Glomerular endothelial cell (primary cell): ENCODE measurements at places on chromosomes 3 and 15. TPM values are rescaled to one million over a fixed set of nuclear protein-coding genes. Genes with fewer than 3 reads are reported as not detected.

- no peak for DNase-seq
Observed at GRCh38 chr3:113606539-113607218, 74.3 kb downstream of the SIDT1 start.

- no peak for DNase-seq
Observed at GRCh38 chr3:180329187-180329586, 272.8 kb upstream of the TTC14 start.

GRCh38 chr3:56812754-56813652 lies 11.3 kb upstream of the ARHGEF3 start:
- no peak for DNase-seq

GRCh38 chr3:151770956-151771355 lies 37.2 kb downstream of the AADACL2 start:
- DNase-seq: no peak

DNA sequence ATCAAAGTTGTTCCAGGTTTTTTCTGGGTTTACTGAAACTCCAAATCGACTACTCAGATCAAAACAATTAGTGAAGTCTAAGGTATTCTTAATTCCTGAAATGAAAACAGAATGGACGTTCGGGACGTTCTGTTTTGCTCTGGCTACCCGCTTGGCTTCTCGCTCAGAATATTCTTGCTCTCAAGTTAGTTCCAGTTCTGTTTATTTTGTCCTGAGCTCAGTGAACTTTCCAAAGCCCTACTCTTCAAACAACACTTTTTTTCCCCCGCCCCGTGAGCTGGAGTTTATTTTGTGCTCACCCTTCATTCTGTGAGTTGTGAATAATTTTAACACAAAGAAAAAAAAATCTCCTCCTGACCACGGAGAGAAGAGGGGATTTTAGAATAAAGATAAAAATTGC lies 72.6 kb downstream of the SAMMSON start:
- no peak for DNase-seq

- DNase-seq: no peak
Observed at GRCh38 chr15:83127547-83128150, 20.2 kb downstream of the TM6SF1 start.

DNA sequence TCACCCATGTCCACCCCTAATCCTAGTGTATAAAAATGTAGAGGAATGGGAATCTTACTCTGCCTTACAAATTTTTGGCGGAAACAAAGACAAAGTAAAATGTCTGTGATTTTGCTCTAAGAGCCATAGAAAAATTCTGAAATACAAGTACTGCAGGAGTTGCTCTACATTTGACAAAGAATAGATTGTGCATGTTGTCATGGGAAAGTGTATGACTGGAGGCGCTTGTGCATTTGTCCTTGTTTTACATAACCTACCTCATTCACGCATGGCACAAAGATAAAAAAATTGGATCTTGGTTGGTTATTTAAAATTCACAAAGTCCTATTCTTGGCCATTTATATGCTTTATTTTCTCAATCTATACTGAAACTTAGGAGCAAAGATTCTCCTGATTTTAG lies 2.0 kb upstream of the TUSC7 start:
- DNase-seq: no peak

DNA sequence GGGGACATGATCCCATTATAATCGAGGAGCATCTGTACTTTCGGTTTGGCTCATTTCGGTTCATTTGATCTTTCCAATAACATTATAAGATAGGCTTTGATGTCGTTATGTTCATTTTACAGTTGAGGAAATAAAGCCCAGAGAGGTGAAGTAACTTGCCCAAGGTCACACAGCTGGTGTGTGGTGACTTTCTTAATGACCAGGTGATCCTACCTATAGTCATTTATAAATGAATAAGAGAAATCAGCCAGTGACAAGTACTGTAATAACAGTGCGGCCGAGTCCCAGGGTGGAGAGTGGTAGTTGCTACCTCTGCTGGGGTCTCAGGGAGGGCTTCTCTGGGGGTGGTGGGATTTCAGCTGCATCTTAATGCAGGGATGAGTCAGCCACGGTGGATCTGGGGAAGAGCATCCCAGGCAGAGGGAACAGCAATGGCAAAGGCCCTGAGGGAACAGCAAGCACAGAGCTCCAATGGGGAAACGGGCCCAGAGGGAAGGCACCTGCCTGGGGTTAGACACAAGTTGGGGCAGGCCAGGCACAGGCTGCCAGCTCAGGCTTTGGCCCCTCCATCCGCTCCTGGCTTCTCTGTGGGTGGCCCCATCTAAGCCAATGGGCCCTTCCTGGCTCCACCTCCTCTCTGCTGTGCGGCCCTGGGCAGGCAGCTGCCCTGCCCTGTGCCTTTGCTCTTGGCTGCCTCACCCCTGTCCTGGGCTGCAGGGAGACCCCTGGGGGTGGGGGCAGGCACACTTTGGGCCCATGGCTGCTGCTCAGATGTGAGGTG lies 1.1 kb upstream of the FBLN2 start:
- no peak for DNase-seq

DNA sequence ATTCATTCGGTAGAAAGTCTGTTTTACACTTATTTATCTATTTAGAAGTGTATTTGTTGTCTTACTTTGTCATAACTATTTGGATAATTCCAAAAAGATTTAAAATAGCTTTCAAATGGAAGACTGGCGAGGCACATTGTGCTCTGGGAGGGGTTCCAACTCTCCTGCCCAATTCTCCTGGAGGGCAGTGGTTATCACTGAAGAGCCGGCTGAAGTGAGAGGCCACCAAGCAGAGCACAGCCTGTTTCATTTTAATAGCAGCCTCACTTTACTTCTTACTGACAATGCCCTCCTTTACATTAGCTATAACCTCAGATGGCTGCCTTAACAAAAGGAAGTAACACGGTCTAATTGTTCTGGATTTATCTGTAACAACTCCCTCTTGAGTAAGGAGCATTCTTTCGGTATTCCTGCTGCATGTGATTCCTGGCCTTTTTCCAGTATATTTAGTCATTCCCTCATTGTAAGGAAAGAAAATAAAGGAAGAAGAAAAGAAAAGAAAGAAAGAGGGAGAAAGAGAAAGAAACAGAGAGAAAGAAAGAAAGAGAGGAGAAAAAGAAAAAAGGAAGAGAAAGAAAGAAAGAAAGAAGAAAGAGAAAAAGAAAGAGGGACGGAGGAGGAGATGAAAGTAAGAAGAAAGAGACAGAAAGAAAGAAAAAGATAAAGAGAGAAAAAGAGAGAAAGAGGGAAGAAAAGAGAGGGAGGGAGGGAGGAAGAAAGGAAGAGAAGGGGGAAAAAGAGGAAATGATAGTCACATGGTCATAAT lies 339.8 kb upstream of the WNT5A start:
- DNase-seq: no peak

DNA sequence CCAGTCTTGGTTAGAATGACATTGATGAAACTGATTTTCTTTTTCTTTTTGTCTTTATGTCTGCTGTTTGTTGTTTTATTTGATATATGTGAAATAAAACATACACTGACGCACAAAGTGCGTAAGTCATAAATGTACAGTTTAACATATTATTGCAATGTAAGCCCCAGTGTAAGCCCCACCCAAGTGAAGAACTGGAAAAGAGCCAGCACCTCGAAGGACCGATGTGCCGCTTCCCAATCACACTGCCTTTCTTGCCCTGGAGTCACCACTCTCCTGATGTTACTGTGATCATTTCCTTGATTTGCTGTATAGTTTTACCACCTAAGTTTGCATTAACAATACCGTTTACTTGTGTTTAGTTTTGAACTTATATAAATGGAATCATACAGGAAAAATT lies 128.4 kb upstream of the LPP start:
- no peak for DNase-seq

DNA sequence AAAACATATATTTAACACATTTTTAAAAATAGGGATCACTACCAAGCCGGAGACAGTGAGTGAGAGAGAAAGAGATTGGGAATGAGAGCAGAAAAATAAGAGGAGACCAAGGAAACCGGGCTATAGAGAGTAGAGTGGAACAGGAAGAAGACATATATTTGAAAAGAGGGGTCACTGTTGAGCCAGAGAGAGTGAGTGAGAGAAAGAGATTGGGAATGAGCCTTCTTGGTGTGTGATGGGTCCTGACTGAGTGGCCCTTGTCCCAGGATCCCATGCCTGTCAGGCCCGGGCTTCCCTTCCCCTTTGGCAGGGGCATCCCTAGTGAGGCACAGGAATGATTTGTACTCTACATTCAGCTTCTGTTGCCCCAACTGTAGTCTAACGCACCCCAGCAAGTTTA lies 646.6 kb downstream of the NTRK3 start:
- no peak for DNase-seq

DNA sequence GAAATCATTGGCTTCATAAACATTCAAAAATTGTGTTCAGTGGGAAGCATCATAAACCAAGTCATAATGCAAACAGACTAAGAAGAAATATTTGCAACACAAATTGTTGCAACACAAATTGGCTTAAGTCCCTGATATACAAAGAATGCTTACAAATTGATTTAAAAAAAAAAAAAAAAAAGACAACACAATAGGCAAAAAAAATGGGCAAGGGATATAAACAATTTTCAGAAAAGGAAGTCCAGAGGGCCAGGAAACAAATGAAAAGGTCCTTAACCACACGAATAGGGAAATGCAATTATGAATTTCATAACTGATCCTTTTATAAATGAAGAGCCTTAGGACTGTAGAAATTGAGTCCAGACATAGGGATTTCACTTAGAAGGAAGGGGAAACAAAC lies 98.9 kb downstream of the LRRK1 start:
- no peak for DNase-seq

DNA sequence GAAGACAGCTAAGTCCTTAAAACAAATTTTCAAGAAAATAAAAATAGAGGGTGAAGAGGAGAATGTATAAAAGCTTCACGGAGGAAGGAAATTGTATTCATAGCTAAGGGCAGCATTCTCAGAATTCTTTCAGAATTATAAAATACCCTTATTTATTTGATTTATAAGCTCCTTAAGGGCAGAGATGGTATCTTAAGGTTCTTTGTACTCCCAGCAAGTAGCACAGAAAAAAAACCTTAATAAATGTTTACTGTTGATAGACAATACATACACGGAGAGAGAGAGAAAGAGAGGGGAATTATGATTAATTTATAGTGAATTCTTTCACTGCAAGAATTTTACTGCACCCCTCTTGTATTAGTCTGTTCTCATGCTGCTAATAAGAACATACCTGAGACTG lies 375.6 kb upstream of the CCDC54 start:
- no peak for DNase-seq

DNA sequence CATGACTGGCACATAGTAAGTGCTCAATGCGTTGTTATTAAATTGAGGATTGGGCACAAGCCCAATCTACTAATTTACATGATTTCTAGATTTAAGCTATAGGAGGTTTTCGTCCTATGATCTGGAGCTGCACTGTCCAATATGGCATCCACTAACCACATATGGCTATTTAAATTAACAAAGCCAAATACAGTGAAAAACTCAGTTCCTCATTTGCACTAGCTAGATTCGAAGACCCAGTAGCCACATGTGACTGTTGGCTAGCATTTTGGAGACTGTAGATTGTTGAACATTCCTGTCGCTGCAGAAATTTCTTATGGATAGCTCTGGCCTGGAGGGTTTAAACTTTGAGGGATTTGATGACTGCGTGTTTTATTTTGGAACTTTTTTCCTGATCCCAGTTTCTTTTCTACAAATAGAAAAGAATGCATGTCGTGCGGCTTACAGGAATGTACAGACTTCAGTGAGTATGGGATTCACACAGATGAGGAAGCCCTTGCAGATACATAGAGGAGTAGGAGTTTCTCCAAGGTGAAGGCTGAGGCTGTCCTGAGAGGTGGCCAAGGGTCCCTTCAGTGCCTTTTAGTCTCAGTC lies 82.8 kb downstream of the SLCO3A1 start:
- DNase-seq: no peak

DNA sequence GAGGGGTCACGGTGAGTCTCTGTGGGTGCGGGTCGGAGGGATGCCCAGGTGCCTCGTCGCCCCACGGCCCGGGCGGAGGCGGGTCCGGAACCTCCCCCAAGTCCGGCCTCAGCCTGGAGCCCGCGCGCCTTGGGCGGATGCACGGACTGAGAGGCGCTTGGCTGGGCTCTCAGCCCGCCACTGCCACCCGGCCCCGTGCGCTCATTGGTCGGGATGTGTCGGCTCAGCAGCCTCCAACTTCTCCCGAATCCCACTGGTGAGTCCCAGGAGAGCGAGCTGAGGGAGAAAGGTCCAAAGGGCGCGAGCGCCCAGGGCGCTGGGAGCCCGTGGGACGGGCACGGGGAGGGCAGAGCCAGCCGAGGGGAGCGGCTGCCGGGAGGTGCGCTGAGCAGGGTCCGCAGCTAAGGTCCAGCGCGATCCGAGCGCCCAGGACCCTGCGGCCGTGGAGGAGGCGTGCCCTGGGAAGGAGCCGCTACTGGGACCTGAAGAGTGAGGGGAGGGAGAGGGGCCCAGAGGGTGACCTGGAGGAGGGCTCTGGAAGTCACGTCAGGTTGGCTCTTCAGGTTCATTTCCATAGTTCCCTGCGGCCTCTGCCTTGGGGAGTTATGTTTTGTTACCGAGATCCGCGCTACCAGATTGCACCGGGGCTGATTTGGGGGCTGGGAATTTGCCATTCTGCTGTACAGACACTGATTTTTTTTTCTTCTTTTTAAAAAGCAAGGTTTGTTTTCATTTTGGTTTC lies at the start of gene MME:
TSS of gene MME (plus strand) at position 574 of the 742 bp plus-strand sequence. CDS start 3,849 bp downstream, outside the sequence.
- no peak for DNase-seq

DNA sequence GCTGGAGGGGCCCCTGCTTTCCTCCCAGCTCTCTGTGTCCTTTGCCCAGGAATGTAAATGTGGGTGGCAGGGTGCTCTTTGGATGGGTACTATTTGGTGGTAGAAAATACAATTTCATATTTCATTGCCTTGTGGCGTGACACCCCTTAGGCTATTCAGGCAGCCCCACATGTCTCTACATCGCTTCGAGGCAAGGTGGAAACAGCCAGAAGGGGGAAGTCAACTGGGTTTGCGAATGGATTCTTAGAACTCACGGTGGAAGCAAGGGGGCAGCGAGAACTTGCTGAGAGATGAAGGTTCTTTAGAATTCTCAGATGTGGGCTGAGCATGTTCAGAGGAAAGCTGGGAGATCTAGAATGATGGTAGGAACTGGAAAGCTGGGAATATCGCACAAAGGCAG lies 25.3 kb downstream of the PLA2G4D start:
- no peak for DNase-seq

DNA sequence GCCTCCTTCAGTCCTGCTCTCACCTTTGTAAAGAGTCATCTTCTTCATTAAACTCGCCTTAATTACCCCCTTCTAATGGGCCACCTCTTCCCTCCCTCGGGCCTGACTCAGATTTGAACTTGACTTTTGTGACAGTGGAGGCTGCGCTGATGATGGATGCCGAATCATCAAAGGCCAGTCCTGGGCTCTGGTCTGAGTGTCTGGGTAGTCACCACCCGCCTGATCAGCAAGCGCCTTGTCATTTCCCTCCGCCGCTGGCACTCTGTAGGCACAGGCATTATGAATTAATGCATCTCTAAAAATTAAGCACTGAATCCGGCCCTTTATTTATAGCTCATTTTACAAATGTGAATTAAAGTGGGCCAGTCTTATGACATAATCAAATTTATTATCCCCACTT lies 116.7 kb upstream of the PROK2 start:
- DNase-seq: no peak

GRCh38 chr15:51735228-51736010 lies 2.0 kb downstream of the LYSMD2 start:
- no peak for DNase-seq

GRCh38 chr3:15576475-15576874 lies 24.9 kb downstream of the HACL1 start:
- DNase-seq: no peak

Gene LAMB2
- total RNA-seq: 1,071 and 1,381 TPM in 2 replicates

Gene MYL3
- total RNA-seq: not detected in 2 replicates

Gene MAGI1
- 22.1 and 44.9 TPM in 2 replicates for total RNA-seq

Gene YEATS2
- total RNA-seq: 36.3 and 54.5 TPM in 2 replicates

Gene SAMMSON
- not detected in 2 replicates for total RNA-seq

Gene CXCR6
- total RNA-seq: not detected in 2 replicates

Gene CCR8
- not detected in 2 replicates for total RNA-seq

Gene OXTR
- 1.1 and 4.8 TPM in 2 replicates for total RNA-seq

Gene ATP8B4
- total RNA-seq: not detected in 2 replicates

Gene TBC1D21
- not detected in 2 replicates for total RNA-seq

Gene CSPG4
- 3.0 and 15.6 TPM in 2 replicates for total RNA-seq

Gene SEMA3B
- 0.34 and 2.2 TPM in 2 replicates for total RNA-seq
